ENCODE measurements at places on chromosomes 2 and 18.

DNA sequence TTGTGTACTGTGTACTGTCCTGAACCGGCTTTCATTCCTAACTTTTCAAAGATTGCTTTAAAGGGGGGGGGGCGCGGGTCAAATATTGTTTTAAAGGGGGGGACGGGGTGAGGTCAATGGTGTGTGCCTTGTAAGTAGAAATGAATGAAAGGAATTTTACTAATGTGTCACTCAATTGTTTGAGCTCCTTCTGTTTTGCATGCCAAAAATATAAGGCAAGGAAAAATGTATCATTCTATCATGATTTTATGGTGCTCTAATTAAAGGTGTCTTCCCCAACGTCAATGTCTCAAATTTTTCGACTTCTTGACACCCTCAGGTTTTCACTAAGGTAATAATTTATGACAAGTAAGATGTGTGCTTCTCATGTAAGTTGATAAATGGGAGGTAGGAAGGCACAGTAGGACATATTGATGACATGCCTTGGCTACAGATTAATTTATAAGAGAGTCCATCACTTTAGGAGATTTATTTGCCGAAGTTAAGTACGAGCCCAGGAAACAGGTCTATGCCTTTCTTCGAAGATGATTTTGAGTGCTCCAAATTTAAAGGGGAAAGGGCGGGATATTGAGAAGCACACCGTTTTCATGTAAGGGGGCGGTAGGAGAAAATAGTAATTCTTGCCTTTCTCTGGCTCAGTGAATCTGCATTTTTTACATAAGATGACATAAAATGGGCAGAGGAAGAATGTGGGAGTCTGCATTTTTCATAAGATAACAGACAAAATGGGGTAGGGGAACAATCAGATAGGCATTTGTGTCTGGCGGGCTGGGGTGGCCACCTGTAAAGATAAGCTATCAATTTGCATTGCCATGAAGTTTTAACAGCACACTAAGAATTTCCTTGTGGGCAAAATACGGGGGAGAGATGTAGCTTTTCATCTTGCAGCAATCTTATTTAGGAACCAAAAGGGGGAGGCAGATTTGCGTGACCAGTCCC, 1.2 kb upstream of the TRAPPC8 start:
- no peak for DNase-seq

DNA sequence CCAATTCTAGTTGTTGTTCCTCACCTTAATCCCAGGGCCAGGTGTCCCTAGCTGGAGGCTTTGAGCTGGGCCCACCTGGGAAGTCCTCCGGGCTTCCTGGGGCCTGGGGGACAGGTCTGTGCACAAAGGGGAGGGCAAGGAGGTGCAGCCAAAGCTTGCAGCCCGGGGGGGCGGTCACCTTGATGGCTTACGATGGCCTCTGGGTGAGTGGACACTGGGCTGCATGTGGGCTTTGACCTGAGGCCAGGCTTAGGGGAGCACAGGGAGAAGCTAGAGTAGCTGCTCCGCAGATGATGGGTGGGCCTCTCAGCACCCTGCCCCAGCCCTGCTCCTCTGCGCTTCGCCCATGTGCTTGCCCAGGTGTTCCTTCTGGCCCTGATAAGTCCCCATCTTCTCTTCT, 41.8 kb upstream of the HAAO start:
- no peak for DNase-seq

DNA sequence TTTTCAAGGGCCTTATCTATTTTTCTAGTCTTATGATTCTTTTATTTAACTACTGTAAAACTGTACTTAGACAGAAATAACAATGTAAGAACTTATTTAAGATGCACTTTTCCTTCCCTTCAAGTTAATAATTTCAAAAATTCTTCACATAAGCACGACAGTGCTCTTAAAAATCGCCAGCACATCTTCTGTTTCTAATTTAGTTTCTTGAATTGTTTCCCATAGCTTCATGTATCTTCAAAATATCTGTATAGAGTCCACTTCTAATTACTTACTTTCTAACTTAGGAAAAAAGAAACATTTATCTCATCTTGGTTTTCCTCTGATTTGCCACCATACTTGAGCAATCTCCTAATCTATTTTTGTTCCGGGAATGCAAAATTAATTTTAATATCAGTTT, 196.1 kb downstream of the BABAM2 start:
- DNase-seq: no peak

DNA sequence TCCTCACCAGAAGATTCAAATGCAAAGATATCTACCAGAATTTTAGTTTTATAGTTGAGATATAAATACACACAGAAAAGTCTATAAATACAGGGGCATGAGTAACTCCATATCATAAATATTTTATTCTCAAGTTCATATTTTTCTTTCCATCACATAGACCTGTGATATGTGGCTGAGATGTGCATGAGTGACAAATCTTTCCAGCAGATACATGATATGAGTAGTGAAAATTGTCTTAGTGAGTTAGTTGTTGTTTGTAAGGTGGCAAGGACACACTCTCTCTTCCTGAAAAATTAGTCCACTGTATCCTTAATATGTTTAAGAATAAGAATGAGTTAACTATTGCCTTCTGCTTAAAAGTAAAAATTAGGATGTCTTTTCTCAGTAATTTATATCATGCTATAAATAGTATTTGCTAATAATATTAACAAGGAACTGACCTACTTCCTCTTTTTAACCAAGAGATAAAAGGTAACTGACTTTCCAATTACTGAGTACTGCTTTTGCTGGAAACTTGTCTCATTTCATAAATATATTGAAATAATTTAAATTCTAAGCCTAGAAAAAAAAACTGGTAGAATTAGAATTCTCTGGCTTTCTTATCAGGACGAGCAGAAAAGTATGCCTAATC, 85.2 kb upstream of the SESTD1 start:
- DNase-seq: no peak

- DNase-seq: no peak
Observed at GRCh38 chr18:36128530-36128870, 640 bp downstream of the SLC39A6 start.

DNA sequence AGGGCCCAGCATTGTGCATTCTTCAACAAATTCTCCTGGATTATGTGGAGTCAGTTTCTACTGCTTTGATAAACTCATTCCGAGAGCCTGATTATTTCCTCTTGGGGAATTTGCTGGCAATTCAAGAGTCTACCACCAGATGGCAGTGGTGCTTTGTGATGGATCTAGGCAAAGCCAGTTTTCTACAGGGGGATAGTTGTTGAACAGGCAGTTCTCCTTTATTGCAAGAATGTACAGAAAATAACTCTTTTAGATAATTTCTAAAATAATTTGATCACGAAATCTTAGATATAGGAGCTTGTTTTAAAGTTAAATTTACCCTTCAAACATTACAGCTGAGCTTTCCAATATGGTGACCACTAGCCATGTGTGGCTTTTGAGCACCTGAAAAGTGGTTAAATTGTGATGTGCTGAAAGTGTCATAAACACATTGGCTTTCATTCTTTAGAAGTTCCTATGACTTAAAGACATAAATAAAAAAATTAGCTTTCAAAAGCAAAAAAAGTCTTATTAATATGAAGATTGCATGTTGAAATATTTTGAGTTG, 66.7 kb upstream of the HAAO start:
- peak; percentile 65 for DNase-seq

GRCh38 chr2:149446748-149447147, 116.4 kb downstream of the LYPD6 start:
- no peak for DNase-seq

Data from brain pericyte (primary cell).